Smooth muscle cell of bladder (primary cell): ENCODE measurements at places on chromosomes 2 and 18. TPM values are rescaled to one million over a fixed set of nuclear protein-coding genes. Genes with fewer than 3 reads are reported as not detected.

CROCC2 gene
- total RNA-seq, result 0.09 and 0.14 TPM in 2 replicates

ALPP gene
- total RNA-seq, result not detected in 2 replicates

LIPG gene
- 12.4 and 19.8 TPM in 2 replicates for total RNA-seq

GNLY gene
- not detected in 2 replicates for total RNA-seq

ARHGAP15 gene
- 0.09 and 0.14 TPM in 2 replicates for total RNA-seq

ABCG8 gene
- total RNA-seq, result not detected in 2 replicates

ACTG2 gene
- 12.3 and 20.1 TPM in 2 replicates for total RNA-seq

MC4R gene
- not detected in 2 replicates for total RNA-seq

MAL gene
- total RNA-seq, result not detected in 2 replicates

ZNF385B gene
- 0.09 TPM in 1 of 2 replicates, not detected in the other for total RNA-seq

COL3A1 gene
- 5,666 and 6,441 TPM in 2 replicates for total RNA-seq

CRYGB gene
- total RNA-seq, result not detected in 2 replicates

SERPINB12 gene
- total RNA-seq, result not detected in 2 replicates

TNFRSF11A gene
- total RNA-seq, result 0.09 and 0.14 TPM in 2 replicates

TMEM247 gene
- total RNA-seq, result not detected in 2 replicates

MAPK4 gene
- 0.09 TPM in 1 of 2 replicates, not detected in the other for total RNA-seq

ACMSD gene
- under 0.01 TPM in 1 of 2 replicates, not detected in the other for total RNA-seq

SLC25A52 gene
- 0.14 TPM in 1 of 2 replicates, not detected in the other for total RNA-seq

RSAD2 gene
- 0.14 and 0.55 TPM in 2 replicates for total RNA-seq

EFEMP1 gene
- total RNA-seq, result 624 and 1,445 TPM in 2 replicates

PLEKHM3 gene
- 11.1 and 12.9 TPM in 2 replicates for total RNA-seq

MLPH gene
- 12.2 and 12.8 TPM in 2 replicates for total RNA-seq

UNC80 gene
- not detected in 2 replicates for total RNA-seq

PRSS56 gene
- total RNA-seq, result not detected in 2 replicates

CPLX4 gene
- total RNA-seq, result not detected in 2 replicates
